ENCODE measurements at places on chromosomes 2 and 18.
A peak's percentile ranks its signal among the peaks of the same experiment; 100 is the strongest.

DNA sequence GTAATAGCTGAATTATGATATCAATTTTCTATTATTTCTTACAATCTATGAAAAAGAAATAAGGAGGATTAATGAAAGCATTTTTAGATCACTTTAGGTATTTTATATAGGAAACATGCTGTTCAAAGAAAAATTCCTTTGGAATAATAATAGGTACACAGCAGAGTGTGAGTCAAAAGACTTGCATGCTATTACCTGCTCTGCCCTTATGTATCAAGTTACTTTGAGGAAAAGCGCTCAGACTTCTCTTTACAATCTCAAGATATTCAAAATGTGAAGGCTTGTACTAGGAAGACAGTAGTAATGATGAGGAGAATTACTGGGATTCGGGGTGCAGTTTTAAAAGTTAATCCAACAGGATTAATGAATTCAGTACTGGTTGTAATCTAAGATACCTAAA, 29.1 kb upstream of the RNU4ATAC start:
- DNase-seq: peak; percentile 44

DNA sequence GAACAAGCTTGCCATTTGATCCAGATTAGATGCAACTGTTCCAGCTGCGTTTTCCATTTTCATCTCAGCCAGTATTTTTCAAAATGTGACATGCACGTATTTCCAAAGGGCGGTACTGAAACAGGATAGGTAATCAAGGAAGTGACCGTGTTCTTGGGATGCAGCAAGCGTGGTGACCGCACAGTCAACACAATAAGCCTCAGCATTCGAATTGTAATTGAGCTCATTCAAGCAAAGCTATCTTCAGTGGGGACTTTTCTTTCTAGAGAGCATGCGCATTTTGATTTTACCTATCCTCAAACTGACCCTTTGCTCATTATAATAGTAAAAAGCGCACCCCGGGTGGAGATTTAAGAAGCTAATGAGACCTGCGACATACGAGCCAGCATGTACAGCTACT, 3.4 kb upstream of the ALPP start:
- DNase-seq: no peak

DNA sequence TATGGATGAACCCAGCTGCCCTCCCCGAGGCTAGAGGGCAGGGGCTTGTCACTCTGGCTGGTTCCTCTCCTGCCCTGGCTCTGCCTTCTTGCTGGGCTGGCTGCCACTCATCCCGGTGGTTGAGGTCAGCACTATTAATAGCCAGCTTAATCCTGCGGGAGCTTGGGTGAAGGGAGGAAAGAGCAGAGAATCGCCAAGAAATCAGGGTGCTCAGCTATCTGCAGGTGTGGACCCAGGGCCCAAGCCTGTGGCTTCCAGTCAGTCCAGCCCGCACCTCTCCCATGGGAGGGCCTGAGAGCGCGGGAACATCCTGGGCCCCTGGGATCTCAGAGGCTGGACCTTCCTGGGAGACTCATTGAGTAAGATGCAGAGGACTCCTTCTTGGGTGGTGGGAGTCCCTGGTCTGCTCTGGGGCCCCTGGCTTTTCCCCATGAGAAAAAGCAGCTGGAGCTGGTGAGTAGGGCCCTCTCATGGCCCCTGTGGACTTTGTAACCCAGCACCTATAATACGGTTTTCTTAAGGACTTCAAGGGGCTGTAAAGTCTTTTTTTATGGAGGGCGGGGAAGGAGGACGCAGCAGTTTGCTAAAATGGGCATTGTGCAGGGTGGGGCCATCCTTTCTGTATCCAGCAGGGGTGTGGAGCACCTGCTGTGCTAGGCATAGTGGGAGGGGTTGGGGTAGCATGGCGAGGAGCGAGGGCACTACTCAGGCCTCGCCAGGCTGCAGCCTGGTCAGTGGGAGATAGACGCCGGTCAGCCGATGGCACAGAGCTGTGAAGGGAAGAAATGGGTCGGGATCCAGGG, 27.4 kb upstream of the CNNM3 start:
- peak; percentile 38 for DNase-seq

DNA sequence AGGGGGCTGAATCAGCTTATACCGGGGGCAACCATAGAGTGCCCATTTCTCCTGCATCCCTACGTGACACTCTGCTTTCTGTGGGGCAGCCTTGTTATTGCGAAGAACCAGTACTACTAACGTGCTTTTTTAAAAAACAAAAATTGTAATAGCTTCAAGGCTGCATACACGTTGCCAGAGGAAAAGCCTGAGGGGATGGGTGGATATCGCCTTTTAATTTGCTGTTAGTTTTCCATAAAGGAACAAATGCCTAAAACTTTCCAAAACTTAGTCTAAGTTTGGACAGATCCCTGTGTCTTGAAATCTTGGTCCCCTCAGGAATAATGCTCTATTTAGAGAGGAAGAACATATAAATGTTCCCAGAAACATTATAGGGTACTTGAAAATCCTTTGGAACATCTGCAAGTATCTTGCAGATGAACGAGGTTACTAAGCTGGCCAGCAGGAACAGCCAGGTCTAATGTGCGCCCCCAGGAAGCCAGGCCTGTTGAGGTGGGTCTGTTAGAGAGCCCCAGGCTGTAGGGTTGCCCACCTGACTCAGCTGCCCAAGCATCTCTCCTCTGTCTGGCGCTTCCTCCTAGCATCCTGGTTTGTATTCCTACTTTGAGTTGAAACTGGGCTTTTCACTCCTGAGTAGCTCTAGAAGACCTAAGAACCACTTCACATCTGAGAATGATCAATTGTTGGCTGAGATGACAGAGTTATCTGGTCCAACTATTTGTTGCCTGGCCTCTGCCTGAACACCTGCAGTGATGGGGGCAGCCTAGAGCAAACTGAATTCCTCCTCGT, 96.9 kb downstream of the TGOLN2 start:
- no peak for DNase-seq

DNA sequence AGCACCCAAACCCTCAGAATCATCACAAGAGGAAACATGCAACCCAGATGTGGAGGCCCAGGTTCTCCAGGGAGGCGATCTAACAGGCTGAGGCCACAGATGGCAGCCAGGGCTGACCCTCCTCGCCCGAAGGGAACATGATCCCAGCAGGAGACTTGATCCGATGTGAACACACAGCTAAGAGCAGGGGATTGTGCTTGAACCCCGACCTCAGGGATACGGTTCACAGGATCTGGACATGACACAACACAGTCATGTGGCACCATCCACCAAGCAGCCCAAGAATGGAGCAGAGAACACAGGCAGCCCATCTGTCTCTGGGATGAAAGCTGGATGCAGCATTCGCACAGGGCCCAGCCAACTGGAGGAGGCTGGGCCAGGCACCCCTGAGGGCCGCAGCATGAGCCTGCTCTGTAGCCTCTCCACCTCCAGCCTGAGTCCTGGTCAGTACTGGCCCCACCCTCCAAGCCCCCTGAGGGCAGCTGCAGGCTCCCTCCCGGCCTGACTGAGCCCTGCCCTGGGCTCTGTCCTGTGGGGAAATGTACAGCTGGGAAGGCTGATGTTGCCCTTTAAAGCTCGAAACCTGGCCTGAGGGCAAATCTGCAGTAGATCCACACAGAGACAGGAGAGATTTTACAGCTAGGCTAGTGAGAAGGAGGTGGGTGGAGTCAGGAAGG, 39.0 kb downstream of the AQP12A start:
- no peak for DNase-seq

- DNase-seq: peak; percentile 68
These were observed 103.5 kb upstream of the CTDP1 start for GRCh38 chr18:79575891-79576685.

DNA sequence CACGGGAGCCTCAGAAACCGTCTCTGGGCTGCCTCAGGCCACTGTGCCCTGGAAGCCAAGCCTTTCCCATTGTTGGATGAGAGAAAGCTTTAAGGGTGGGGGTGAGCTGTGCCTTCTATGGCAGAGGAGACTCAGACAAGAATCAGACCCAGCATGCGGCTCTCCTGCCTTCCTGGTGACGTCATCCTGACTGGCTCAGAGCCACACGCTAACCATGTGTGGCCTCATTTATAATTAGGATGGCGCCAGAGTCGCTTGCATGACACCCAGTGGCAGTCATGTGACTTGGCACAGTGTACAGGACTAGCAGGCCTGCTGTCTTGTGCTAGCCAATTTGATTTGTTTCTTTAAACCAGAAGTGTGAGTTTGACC, 99.1 kb downstream of the SH3BP4 start:
- peak; percentile 93 for DNase-seq

- no peak for DNase-seq
These were observed 59.7 kb downstream of the CIB4 start for GRCh38 chr2:26581266-26581990.

GRCh38 chr18:59665057-59666006, 31.9 kb downstream of the CCBE1 start:
- peak; percentile 66 for DNase-seq

DNA sequence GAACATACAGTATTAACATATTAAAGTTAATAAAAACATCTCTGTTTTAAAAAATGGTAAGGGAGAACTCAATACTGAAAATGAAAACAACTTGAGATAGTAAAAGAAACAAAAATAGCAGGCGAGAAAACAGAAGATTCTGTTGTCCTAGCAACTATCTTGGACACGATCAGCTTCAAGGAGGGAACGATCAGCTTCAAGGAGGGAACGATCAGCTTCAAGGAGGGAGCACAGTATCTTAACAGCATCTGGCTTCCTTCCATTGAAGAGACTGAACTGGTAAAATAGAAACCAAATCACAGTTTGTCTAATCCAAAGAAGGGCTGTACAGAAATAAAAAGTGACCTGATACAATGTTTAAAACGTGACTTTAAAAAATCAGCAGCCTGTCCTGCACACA, 51.8 kb downstream of the NDUFA10 start:
- no peak for DNase-seq

DNA sequence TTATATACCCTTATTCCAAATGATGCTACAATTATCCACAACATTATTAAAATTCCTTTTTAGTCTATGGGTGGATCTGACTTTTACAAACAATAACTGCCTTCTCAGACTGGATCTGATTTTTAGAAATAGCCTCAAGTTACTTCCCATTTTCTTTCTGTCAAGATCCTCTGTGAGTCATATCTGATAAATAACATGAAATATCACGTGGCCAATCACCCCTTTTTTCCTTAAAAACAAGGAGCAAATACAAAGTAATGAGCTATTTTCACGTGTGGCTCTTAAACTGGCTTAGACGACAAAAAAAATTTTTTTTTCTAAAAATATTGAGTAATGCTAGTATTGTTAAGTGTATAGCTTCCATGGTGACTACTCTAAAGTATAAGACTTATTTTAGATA, 6.7 kb downstream of the PELI1 start:
- DNase-seq: peak; percentile 32

- peak; percentile 63 for DNase-seq
These were observed 505.9 kb downstream of the ERBB4 start for GRCh38 chr2:212032536-212033219.

- no peak for DNase-seq
These were observed 40.6 kb upstream of the TLK1 start for GRCh38 chr2:171201271-171201670.

GRCh38 chr18:44849361-44849760, 168.7 kb downstream of the SETBP1 start:
- DNase-seq: no peak

- no peak for DNase-seq
These were observed 14.2 kb upstream of the NDUFV2 start for GRCh38 chr18:9088252-9088651.

DNA sequence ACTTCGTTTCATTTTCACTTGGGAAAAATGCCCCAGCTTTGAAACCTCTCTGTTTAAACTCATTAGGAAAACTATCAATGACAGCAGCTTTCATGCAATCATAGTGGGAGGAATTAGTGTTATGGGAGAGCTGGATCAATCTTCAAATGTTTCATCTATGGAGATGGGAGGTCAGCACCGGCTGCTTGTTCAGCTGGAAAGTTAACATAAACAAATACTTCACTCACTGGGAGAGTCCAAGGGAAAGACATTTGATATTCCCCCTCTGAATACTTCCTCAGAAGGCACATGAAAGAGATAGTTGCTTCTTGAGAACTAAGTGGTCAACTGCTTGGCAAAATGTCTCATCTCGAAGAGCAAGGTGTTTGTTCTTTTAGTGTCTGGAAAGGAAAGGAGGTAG, 7.3 kb downstream of the LYPD1 start:
- peak; percentile 73 for DNase-seq
